ENCODE measurements at places on chromosomes 3 and 15.
A peak's percentile ranks its signal among the peaks of the same experiment; 100 is the strongest.

GRCh38 chr3:114553949-114554593, 260.2 kb downstream of the TIGIT start:
- no peak for DNase-seq

GRCh38 chr15:56467616-56468015, 2.7 kb upstream of the MNS1 start:
- no peak for DNase-seq

GRCh38 chr3:175879417-175879816, 1020.3 kb downstream of the NAALADL2 start:
- DNase-seq, result no peak

GRCh38 chr3:132987396-132987795, 50.8 kb upstream of the TMEM108 start:
- no peak for DNase-seq

- peak; percentile 61 for DNase-seq
Measured at GRCh38 chr15:41104234-41104633, 11.8 kb downstream of the INO80 start.

DNA sequence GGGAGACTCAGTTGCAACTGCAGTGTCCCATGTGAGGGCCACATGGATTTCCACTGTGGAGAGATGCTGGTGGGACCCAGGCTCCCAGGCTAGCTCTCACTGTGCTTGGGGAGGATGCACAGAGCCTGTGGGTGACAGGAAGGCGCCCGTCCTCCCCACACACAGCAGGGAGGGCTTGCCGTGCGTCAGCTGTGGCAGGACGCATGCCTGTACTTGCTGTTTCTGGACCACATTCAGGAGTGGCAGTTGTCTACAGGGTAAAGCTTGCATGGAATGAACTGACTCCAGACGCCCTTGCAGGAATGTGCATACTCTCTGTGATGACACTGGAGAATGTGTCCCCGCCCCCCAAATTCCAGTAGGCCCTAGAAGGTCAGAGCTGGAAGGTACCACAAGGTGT, 63.8 kb upstream of the SNRPA1 start:
- DNase-seq, result peak; percentile 39

DNA sequence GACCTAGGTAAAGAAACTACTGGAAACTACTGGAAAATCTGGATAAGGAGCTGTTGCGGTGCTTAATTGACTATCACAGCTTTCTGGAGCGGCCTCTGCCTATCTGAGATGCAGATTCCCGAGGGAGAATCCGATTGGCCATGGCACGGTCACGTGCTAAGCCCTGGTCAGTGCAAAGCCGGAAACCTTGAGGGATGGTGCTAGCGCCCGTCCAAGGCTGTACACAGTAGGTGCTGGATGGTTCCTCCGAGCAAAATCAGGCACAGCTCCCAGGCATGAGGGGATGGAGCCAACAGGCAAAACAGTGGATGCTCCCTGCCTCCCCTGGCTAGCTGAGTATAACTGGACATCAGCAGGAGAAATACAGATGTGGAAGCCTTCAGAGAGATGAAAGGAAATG, 238.7 kb upstream of the HES1 start:
- DNase-seq, result peak; percentile 58

All from cardiac muscle cell (in vitro differentiated cells and primary cell).